ENCODE measurements at places on chromosomes 16 and 17. TPM values are rescaled to one million over a fixed set of nuclear protein-coding genes. Genes with fewer than 3 reads are reported as not detected.

DNA sequence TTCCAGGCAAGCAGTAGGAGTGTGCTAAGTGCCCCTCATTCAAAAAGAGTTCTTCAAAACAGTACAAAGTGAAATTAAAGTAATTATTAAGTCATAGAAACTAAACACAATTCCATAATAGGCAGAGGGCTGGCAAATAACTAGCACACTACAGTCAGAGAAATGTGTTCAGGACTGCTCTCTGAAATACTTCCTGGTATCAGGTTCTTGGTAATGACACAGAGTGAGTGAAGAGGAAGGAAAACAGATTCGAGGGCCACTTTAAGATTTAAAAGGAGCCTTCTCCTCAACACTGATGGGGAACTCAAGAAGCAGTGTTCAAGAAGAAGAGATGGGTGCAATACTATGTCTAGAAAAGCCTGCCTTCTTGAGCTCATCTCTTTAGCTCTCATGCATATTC is 139.2 kb downstream of the TOX3 start:
- no peak for DNase-seq

DNA sequence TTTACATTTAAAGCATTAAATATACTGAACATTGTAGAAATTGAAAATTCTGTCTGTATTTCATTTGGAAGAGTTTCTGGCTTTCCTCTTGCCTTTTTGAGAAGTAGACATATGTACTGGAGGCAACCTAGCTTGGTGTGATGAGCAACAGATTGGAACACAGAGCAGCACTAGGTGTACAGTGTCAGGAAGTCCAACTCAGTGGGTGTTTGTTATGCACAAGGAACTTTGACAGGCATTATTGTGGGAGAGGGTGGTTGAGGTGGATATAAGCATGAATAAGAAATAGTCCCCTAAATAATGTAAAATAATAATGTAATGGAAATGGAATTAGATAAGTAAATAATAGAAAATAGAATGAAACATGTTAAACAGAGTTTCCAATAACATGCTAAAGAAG is 58.1 kb downstream of the PPM1E start:
- no peak for DNase-seq

Gene TUFM
- total RNA-seq = 94.6 TPM

Gene ENDOV
- total RNA-seq = 20.0 TPM

Gene CSNK2A2
- total RNA-seq = 24.8 TPM

DNA sequence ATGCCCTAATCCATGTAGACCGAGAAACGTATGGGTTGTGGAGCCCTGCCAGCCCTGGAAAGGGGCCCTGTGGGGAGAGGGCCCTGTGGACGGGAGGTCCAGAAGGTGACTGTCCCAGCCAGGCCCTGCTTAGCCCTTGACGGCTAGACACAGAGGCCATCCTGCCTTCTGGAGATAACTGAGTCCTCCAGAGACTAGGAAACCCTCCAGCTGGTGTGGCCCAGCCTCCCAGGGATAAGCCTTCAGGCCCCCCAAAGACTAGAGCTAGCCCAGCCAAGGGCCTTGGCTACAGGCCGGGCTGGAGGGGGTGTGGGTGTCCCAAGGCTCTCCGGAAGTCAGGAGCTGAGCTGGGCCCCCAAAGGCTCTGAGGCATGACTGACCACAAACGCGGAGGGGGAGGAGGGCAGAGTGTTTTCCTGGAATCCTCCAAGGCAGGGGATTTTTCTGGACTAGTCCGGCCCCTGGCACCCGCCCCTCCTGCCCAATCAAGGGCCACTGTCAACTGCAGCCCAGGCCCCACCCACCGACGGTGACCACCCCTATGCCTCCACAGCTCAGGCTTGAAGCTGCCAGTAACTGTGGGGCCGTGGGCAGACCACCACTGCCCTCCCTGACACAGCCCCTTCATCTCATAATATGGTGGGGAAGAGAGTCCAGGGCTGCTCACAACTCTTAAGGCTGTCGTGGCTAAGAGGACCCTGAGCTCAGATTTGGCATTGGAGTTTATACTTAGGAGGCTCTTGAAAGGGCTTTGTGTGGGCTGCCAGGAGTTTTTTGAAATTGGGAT is 885 bp upstream of the VASN start:
- peak; percentile 97 for DNase-seq

Gene ZNF19
- 2.6 TPM for total RNA-seq

DNA sequence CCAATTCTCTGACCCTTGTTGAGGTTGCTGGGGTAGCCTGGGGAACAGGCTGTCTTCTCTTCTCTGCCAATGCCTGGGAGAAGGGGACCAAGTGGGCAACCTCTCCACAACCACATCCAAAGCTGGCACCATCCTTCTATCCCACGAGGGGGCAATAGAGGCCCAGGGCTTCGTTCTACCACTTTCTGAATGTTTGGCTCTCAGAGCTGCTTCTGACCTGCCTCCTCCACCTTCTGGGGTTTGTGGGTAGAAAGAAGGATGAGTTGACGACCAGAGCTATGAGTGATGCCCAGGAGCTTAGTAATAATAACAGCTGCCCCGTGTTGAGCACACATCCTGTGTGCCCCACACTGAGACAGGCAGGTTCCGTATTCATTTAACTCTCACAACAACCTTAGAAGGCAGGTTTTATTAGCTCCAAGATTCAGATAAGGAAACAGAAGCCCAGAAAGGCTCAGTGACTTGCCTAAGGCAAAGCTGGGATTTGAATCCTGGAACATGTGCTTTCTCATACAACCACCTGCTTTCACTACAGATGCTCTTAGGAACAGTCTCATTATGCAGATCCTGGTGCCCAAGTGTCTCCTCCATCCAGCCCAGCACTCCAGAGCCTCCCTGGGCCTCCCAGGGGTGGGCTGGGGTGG is 11.1 kb downstream of the TSPOAP1 start:
- peak; percentile 41 for DNase-seq

Gene LAT
- total RNA-seq = 0.64 TPM
